Tongue (tissue), 3 donors: ENCODE measurements at places on chromosomes 13 and 19. TPM values are rescaled to one million over a fixed set of nuclear protein-coding genes. Genes with fewer than 3 reads are reported as not detected.

DNA sequence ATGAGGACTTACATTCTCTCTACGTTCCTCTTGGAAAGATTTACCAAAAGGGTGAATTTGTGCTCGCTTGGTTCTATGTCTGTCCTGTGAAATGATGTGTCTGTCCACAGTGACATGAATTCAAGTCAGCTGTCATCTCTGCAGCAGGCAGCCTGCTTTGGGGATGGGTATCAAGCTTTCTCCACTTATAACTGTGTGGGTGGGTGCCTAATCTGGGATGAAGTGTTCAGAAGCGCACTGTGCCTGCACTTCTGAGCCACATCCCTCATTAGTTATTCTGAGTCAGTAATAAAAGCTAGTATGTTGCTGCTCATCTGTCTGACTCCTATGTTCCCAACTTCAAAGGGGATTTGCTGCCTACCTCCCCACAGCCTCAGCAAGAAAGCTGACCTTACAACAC is 86.1 kb upstream of the TUBA3C start:
- no peak for DNase-seq

GRCh38 chr13:113013303-113013702 is 44.3 kb downstream of the MCF2L start:
- DNase-seq: peak; percentile 49

The GPR183 gene
- total RNA-seq: 7.9 TPM

The TNNI3 gene
- total RNA-seq: 1.7 TPM

The RFPL4A gene
- 2.5 TPM for total RNA-seq

The HSH2D gene
- total RNA-seq: 1.1 TPM
